ENCODE measurements at places on chromosomes 13 and 19. TPM values are rescaled to one million over a fixed set of nuclear protein-coding genes. Genes with fewer than 3 reads are reported as not detected.

CLDN10 gene
- not detected for total RNA-seq

SWSAP1 gene
- total RNA-seq: 0.62 TPM

CYP4F11 gene
- total RNA-seq: not detected

PGLYRP2 gene
- total RNA-seq: not detected

GRK1 gene
- total RNA-seq: not detected

All from uterine smooth muscle cell (primary cell).